ENCODE measurements at places on chromosomes 16 and 17.

DNA sequence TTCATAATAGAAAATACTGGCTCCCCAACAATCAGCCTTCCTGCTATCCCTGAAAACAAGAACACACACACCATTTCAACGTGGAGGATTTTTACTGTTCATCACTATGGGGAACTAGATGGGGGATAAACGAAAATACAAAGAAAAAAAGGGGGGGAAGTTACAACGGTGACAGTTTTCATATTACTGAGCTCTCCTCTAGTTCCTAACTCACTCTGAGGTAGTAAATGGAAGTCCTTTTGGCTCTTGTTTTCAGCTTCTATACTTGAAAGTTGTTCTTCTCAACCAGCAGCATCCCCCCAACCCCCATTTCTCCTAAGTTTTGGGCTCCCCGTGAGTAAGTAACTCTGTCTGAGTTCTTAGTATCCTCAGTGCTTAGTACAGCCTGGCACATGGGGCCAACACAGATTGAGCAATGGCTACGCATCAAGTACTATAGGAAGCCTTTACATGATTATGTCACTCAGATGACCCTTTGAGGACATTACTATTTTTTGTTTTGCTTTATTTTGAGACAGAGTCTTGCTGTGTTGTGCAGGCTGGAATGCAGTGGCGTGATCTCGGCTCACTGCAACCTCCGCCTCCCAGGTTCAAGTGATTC lies 4.2 kb upstream of the CORO7 start:
- DNase-seq: no peak

DNA sequence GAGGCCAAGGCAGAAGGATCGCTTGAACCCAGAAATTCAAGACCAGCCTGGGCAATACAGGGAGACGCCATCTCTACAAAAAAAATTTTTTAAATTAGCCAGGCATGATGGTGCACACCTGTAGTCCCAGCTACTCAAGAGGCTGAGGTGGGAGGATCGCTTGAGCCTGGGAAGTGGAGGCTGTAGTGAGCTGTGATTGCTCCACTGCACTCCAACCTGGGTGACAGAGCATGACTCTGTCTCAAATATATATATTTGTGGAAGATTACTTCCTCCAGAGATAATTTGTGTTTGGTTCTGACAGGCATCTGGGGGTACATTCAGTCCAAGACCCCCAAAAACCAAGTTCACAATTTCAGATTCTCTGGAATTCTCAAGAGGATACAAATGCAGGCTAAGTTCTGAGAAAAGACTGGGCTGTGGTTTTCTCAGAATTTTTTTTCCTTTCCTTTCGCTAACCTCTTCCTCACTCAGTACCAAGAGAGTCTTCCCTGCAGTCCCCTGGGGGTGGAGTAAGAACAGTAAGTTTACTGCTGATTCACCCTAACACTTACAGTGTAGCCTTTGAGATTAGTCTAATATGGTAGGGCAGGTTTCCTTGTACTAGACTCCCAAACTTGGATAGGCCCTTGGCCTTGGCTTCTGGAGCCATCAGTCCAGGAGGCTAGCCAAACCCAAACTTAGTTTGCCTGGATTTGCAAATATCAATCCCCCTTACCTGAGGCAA lies 15.1 kb downstream of the GSDMB start:
- DNase-seq: no peak

GRCh38 chr16:89658221-89658879 lies 714 bp downstream of the SPATA33 start:
- no peak for DNase-seq

DNA sequence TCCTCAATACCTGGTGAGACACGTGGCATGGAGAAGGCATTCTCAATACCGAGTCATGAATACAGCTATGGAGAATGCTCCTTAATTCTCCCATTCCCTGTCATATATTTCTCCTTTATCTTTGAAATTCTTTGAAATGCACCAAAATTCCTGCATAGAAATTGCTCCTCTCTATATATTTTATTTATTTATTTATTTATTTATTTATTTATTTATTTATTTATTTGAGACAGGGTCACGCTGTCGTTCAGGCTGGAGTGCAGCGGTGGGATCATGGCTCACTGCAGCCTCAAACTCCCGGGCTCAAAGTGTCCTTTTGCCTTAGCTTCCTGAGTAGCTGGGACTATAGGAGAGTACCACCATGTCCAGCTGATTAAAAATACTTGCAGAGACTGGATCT lies 190.3 kb upstream of the MAF start:
- no peak for DNase-seq

- DNase-seq: no peak
Measured at GRCh38 chr16:2846511-2847310, 11.3 kb downstream of the PRSS22 start.

DNA sequence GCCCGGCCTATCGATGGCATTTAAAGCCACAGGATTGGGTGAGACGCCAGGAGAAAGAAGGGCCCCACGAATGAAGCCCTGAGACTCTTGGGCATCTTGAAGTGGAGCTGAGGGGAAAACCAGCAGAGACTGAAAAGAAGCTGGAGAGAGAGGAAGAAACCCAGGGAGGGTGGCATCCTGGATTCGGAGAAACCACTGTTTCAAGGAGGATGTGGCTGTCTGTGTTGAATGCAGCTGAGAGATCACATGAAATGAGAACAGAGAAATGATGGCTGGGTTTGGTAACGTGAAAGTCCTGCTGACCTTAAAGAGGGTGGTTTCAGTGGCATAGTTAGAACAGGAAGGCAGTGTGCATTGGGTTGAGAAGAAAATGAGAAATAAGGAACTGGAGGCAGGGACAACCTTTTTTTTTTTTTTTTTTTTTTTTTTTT lies 3.8 kb downstream of the TNFSF12 start:
- DNase-seq: no peak

- DNase-seq: no peak
Measured at GRCh38 chr17:83145831-83146230, 66.4 kb downstream of the METRNL start.

GRCh38 chr16:53968454-53968853 lies 264.5 kb downstream of the FTO start:
- DNase-seq: no peak

- no peak for DNase-seq
Measured at GRCh38 chr17:69703751-69704150, 289.3 kb downstream of the MAP2K6 start.

GRCh38 chr17:79306424-79307318 lies 232.0 kb downstream of the ENGASE start:
- DNase-seq: no peak

DNA sequence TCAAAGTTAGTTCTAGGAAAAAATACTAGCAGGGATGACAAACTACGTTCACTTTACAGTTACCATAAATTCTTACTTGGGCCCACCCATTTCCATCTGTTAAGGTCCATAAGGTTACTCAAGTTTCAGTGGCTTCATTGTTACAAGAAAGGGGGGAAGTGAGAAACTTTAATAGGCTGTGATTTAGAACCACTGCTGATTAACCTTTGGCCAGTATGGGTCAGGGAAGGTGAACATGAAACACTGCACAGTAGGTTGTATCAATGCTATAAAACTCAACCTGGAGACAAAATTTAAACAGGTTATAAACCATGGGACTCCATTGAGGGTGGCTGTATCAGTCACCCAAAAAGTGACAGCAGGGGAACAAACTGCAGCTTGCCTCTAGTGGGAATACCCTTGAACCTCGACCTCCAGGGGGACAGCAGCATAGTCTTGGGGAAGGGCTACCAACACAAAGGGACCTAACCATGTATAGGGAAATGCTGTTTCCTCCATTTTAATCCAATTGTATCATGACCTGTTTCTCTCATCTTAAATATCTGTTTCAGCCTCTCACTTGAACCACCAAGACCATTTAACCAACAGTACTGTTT lies 10.4 kb downstream of the PTRH2 start:
- no peak for DNase-seq

- DNase-seq: peak; percentile 79
Measured at GRCh38 chr17:59837308-59838051, 55.3 kb downstream of the TUBD1 start.

GRCh38 chr17:4540687-4541327 lies 14.4 kb downstream of the MYBBP1A start:
- DNase-seq: no peak
